Stimulated activated CD8-positive, alpha-beta memory T cell treated with anti-CD3 and anti-CD28 coated beads, Interleukin-15, amount 100 ng/mL, for 4 hours (primary cell): ENCODE measurements at places on chromosomes 7 and 10.

GRCh38 chr7:117741962-117742361 is 131.3 kb downstream of the CTTNBP2 start:
- no peak for DNase-seq

DNA sequence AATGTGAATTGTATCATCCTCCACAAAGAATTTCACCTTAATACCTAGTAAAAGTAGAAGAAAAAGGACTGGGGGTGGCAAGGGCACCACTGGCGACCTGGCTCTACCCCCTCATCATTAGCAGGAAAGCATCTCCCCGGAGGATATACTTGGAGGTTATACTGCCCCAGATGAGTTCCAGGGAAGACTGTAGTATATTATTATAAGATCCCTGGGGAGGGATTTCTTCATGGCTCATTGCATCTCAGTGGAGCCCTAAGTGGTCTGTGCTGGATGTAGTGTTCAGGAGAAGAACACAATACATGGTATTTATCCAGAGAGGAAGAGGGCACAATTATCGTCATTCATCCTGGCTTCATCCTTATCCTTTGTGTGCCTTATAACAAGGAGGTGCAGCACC is 14.2 kb upstream of the DYNC1I1 start:
- no peak for DNase-seq

GRCh38 chr10:3347413-3348182 is 175.0 kb upstream of the PITRM1 start:
- no peak for DNase-seq

DNA sequence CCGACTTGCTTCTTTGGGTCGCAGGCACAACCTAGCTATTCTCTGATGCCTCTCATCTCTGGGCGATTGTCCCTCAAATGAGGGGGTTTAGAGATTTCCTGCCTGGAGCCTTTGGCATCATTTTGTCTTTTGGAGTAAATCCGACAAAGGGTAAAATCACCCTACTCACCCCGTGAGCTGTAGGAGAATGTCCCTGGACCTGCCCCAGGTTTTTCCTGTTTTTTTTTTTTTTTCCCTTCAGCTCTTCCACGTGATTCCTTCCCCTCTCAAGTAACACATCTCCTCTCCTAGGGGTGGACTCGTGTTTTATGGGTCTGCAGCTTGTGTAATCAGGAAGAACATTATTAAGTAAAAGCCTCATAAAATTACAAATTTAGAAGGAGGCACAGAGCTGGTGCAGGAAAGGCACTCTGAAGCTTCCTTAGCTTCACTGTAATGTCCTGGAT is 128.4 kb upstream of the ZNF746 start:
- no peak for DNase-seq

- peak; percentile 17 for DNase-seq
Measured at GRCh38 chr10:74078037-74078436, 72.6 kb downstream of the AP3M1 start.

DNA sequence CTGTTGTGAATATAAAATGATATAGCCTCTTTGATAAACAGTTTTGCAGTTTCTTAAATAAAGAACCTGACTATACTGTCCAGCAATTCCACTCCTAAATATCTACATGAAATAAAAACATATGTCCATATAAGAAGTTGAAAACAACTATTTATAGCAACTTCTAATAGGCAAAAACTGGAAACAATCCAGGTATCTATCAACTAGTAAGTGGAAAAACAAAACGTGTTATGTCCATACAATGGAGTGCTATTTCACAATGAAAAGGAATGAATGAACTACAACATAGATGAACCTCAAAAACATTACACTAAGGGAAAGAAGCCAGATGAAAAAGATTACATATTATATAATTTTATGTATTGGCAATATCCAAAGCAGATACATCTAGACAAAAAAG is 268.9 kb downstream of the CSTF2T start:
- DNase-seq = no peak

- no peak for DNase-seq
Measured at GRCh38 chr10:7857262-7857661, 39.0 kb downstream of the TAF3 start.

DNA sequence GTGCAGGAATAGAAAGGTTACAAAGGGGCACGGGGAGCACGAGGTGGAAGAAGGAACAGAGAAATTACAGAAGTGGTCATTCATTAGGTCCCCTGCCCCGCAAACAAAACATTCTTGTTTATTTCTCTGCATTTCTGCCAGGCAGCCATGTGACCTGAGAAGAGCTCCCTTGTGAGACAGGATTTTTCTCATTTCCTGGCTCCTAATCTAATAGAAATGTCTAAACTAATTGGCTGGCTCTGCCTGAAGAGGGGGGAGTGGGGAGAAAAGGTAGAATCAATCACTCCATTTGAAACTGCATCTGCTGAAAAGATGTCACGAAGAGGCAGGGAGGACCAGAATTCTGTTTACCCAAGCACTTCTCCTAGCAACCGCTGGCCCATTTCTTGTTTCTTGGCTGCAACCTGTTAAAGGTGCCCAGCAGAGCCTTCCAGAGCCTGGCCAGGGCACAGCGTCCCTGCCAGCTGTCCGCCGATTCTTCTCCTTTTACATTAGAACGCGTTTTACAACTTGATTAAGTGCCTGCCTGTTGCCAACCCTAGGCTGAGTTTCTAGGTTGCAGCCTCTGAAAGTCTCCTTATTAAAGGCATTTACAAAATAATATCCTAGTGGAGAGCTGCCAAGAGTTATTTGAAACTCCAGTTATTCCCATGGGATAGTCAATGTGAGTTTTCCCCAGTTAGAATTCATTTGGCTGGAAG is 1227.6 kb downstream of the TYW1 start:
- no peak for DNase-seq

DNA sequence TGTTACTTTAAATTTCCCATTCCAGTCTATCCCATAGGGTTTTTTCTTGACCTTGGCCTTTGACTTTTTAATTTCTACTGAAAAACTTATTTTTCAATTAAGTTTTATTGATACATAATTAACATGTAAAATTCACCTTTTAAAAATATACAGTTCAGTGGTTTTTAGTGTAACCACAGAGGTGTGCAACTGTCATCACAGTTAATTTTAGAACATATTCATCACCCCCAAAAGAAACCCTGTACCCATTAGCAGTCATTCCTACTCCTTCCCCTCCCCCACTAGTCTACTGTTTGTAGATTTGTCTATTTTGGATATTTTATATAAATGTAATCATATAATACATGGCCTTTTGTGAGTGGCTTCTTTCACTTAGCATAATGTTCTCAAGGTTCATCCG is 96.5 kb upstream of the GJD4 start:
- no peak for DNase-seq

GRCh38 chr10:113618338-113618737 is 45.5 kb downstream of the NRAP start:
- no peak for DNase-seq

DNA sequence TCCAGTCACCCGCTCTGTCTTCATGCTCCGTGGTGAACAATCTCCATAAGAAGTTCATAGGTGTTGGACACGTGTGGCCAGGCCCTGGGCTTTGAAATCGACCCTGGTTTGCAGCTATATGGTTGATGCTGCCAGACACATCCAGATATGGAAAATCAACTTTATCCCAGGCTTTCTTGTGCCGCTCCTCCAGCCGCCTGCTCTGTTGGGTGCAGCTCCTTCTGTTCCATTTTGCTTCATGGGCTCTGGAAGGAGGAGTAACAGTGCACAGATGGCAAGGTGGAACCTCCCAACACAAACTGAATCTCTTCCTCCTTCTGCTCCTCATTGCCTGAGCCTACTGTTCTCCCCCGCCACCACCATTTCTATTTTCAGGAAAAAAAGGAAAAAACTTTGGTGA is 44.7 kb downstream of the THNSL1 start:
- no peak for DNase-seq

DNA sequence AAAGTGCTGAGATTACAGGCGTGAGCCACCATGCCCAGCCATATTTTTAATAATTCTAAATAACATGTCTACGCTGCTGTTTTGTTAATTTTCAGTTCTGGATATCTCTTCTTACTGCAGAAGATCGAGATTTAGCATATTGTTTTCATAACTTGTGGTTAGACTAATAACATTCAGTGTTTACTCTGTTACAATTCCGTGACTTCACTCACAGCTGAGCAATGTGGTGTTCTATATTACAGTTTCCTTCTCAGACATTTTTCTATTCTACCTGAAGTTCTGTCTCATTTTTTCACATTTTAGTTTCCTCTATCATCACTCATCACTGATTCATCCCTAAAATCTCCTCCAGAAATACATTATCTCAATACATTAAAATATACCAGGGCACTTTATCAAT is 10.9 kb downstream of the RNF32 start:
- DNase-seq = no peak

GRCh38 chr7:2582006-2582735 is 23.4 kb downstream of the IQCE start:
- DNase-seq = no peak

DNA sequence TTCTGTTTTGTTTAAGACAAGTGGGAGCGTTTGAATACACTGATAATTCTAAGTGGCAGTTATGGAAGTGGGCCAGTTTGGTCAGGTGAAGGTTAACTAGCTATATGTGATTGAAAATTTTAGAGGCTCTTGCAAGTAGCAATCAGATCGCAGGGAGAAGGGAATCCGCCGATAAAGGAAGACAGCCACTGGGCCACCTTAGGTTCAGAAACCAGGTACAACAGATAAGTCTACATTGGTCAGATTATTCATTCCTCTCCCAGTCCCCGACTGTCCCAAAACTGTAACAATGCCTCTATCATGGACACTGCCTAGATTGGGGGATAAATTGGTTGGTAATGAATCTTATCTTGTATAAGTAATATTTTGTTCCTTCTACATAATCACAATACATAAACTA is 8.9 kb downstream of the ANK3 start:
- DNase-seq = no peak

DNA sequence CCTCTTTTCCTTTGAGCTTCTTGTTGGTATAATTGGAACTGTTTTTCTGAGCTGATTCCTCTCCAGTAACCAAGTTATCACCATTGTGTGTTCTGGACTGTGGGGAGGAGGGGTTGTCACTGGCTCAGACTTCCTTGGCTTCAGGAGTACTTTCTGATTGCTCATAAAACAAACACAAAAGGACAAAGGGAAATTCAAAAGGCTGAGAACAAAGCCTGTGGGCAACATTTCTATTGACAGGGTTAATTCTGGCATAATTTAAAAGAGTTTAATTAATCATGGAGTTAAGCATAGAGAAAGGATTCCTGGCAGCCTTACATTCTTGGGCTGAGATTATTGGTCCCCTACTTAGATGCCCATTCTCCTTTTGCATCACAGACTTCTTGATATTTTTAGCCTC is 222.9 kb upstream of the KMT2E start:
- no peak for DNase-seq

GRCh38 chr7:132112657-132113056 is 463.6 kb downstream of the PLXNA4 start:
- no peak for DNase-seq

GRCh38 chr7:67251986-67252558 is 255.4 kb downstream of the TYW1 start:
- no peak for DNase-seq

GRCh38 chr10:61284222-61284890 is 168.8 kb downstream of the TMEM26 start:
- DNase-seq = no peak

DNA sequence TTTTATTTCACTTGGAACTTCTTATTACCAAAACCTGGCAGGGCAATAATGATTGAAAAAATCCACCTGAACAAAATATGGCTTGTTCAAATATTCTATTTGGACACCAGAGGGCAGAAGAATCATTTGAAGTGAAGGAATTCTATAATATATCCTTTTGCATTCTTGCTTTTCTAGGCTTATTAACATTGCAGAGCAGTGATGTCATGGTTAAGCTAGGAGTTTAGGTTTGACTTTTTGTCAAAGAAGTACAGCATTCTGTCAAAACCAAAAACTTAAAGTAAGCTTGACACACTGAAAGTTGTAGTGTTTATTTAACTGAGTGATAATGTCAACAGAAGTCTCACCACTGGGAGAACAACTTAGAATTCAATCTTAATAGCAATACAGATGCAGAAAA is 156.0 kb downstream of the SEMA3D start:
- no peak for DNase-seq

- DNase-seq = no peak
Measured at GRCh38 chr7:78501064-78501463, 702.5 kb downstream of the PHTF2 start.

GRCh38 chr7:46349490-46349889 is 428.4 kb upstream of the IGFBP3 start:
- no peak for DNase-seq

DNA sequence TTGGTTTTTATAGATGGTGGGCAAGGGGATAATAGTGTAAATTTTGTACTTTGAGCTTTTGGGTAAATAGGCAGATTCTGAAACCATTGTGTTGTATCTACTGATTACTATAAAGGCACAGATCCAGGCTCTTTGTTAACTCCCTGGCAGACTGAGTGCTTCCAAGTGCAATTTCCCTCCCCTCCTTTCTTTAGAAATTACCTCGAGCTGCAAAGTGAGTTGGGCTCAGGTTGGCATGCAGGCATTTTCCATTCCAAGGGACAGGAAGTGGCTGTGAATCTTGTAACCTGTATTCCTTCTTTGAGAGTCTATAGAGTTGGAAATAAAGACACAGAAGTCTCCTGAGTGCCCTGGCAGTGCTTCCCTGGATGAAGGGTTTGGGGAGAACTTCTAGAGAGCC is 494.2 kb upstream of the GALNT17 start:
- DNase-seq = no peak

- no peak for DNase-seq
Measured at GRCh38 chr7:110388457-110388856, 702.5 kb upstream of the LRRN3 start.
